ENCODE measurements at places on chromosomes 7 and 10.

GRCh38 chr10:107071301-107071700 lies 93.2 kb downstream of the SORCS1 start:
- no peak for DNase-seq

DNA sequence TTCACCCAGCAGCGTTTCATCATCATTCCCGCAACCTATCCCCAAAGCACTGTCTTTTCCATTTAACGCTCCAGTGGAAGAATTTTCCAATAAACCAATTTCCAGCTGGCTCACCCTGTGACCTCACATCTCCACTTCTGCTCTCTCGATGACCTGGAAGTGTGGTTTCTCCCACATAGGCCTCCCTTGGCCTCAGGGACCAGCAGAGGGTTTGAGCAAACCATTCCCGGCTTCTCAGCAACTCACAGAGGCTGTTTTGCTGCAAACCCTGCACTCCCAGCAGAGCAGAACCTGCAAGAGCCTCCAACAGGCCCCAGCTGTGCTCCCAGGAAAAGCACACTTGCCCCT lies 523.0 kb upstream of the FOXK1 start:
- no peak for DNase-seq

DNA sequence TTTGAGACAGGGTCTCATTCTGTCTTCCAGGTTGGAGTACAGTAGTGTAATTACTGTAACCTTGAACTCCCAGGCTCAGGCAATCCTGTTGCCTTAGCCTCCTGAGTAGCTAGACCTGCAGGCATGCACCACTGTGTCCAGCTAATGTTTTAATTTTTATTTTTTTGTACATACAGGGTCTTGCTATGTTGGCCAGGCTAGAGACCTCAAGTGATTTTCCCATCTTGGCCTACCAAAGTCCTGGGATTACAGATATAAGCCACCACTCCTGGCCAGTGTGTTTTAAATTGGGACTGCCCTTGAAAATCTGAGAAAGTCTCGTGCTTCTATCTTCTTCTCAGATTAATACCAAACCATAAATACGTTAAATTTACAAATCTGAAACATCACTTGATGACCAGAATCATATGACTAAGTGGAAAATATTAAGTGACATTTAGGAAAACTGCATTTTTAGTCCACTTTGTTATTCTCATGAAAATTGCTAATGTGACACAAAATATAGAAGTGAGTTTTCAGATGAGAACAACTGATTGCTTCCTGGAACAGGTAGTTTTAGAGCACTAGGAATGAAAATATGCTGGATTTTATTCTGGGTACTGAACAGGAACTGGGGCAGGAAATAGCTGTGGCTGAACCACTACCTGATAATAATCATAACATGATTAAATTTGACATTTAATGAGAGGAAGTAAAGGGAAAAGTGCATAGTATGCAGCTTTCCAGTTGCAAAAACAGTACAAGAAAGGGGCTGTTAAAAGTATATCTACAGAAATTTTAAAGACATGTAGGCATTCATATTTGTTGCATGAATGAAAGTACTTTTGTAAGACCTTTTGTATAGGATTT lies 4.2 kb downstream of the PHTF2 start:
- no peak for DNase-seq

DNA sequence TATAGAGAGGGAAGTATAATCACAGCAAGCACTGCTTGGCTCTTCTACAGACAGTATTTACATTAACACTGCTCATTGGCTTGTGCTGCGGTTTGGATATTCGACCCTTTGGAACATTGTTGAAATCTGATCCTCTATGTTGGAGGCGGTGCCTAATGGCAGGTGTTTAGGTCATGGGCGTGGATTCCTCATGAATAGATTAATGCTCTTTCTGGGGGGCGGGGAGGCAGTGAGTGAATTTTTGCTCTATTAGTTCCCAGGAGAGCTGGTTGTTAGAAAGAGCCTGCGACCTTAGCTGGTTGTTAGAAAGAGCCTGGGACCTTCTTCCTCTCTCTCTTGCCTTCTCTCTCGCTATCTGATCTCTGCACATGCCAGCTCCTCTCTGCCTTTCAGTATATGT lies 77.3 kb upstream of the SVIL start:
- no peak for DNase-seq

GRCh38 chr7:101814991-101815825 lies 2.2 kb upstream of the CUX1 start:
- DNase-seq = peak; percentile 45

GRCh38 chr7:154696556-154696955 lies 306.4 kb downstream of the PAXIP1 start:
- DNase-seq = no peak

GRCh38 chr7:20200361-20200760 lies 16.8 kb downstream of the MACC1 start:
- DNase-seq = no peak

DNA sequence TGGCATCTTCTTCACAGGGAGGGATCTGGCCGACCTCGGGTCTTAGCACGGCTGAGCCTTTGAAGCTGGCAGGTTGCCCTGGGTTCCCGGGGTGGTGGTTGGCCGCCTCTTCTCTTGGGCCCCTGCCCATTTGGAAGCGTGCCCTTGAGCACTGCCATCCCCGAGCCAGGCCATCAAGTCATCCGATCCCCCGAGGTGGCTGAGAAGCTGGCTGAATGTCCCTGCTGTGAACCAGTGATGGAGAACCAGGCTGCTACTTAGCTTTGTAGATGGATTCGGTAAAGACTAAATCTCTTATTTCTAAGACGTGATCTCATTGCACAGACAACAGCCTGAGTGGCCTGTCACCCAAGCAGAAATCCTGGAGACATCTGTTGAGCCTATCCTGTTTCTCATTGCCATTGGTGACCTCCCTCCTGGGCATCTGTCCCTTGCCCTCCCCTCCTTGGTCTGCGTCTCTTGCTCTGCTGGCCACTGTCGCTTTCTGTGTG lies 74.3 kb downstream of the GRK5 start:
- DNase-seq = no peak

GRCh38 chr7:75849573-75849972 lies 29.3 kb upstream of the RHBDD2 start:
- no peak for DNase-seq

DNA sequence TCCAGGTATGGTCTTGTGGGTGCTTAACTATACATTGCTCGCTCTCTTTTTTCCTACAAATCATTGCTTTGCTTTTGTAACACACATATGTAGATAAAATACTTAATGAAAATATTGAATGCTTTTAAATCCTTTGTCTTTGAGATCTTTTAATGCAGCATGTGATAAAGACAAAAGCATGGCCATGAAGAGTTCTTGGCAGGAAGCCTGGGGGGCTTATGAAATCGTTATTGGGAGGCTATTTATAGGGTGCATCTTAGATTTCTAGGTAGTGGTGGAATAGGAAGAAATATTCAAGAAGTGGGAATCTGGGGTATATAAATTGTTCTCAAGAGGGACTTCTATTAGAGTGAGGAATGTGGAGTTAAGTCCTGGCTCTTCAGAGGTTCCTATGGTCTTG lies 21.9 kb downstream of the UBE2D1 start:
- DNase-seq = no peak

- no peak for DNase-seq
These were observed 1.2 kb downstream of the CFTR start for GRCh38 chr7:117480978-117481377.

DNA sequence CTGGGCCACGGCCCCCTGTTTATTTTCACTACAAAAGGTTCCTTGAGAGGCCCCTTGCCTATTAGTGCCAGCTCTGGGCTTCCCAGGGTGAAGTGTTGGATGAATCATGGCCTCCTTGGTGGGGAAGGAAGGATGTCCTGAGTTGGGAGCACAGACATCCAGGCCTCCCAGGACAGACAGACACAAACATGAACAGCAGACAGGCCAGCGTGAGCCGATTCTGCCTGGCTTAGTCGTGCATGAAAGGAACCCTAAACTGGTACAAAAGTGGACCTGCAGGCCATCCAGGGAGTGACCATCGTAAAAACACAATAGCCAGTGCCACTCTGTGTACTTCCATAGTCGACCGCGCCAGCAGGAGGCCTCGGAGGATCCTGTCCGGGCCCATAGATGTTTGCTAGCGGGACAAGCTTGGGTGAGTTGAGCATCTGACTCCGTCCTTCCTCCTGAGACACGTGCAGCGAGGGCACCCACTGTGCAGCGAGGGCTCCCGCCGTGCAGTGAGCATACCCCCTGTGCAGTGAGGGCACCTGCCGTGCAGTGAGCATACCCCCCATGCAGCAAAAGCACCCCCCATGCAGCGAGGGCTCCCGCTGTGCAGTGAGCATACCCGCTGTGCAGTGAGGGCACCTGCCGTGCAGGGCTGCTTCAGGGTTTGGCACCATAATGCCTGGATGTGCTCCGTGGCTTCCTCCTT lies 51.3 kb upstream of the PRKAR1B start:
- DNase-seq = no peak

- DNase-seq = no peak
These were observed 61.9 kb downstream of the KLHDC10 start for GRCh38 chr7:130131964-130132875.

GRCh38 chr10:48457949-48458661 lies 146.8 kb downstream of the ARHGAP22 start:
- DNase-seq = no peak

DNA sequence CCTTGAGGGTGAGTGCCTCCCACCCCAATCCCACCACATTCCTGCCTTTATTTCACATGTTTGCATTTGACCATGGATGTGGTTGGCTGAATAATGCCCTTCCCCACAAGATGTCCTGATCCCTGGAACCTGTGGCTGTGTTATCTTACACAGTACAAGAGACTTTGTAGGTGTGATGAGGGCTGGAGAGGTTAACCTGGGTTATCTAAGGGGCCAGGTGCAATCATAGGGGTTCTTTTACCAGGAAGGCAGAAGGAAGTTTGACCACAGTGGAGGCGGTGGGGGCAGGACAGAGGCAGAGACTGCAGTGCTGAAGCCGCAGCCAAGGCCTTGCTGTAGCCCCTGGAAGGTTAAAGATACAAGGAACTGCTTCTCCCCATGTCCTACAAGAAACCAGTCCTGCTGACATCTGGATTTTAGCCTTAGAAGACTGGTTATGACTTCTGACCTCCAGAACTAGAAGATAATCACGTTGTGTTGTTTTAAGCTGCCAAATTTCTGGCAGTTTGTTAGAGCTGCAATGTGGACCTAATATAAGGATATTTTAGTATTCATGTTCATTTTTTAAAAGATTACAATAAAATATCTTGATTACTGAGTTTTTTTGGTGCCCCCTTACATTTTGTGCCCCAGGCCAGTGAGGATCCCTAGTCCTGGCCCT lies 136.6 kb downstream of the ARHGAP22 start:
- no peak for DNase-seq

DNA sequence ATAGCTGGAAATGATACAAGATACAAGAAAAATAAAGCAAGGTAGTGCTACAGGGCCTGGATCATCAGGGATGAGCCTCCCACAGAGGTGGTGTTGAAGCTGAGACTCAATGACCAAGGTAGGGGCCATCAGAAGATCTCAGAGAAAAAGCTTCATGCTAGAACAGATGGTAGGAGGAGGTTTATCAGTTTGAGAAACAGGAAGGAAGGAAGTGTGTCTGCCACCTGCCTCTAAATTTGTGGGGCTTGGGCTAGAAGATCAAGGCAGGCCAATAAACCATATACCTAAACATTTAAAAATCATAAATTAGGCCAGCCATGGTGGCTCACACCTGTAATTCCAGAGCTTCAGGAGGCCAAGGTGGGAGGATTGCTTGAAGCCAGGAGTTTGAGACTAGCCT lies 410.8 kb upstream of the PRKCQ start:
- DNase-seq = no peak

- no peak for DNase-seq
These were observed 126.0 kb downstream of the CHN2 start for GRCh38 chr7:29320577-29320976.

DNA sequence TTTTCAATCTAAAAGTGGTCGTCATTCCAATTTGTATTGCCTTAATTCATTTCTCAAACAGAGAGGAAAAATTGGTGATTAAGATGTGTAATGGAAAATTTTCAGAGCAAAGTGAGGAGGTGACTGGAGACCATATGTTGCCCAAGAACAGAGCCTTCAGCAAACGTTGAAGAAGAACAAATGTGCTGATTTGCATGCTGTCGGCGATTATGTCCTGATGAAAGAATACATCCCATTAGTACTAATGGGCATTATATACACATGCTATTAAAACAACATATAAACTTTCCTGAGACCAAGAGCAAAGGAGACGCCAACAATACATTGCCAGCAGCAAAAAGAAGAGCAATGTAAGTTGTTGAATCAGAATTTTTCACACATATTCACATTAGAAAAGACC lies 100.0 kb upstream of the ARID5B start:
- no peak for DNase-seq

DNA sequence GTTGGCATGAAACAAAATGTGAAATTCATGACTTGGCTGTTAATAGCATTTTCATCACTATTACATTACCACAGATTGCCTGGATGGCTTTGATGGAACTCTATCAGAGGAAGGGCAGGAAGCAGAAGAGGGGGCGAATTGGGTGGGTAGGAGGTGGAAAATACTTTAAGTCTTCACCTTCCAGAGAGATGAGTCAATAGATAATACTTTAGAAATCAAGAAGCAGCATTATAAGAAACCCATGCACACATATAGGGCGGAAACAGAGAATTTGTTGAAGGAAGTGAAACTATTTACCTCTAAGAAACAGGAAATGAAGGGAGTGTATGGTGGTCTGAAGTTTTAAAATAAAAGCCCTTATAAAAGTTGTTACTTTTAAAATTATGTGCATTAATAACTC lies 152.1 kb upstream of the TARP start:
- no peak for DNase-seq

- no peak for DNase-seq
These were observed 22.9 kb downstream of the BTBD16 start for GRCh38 chr10:122293961-122294380.

DNA sequence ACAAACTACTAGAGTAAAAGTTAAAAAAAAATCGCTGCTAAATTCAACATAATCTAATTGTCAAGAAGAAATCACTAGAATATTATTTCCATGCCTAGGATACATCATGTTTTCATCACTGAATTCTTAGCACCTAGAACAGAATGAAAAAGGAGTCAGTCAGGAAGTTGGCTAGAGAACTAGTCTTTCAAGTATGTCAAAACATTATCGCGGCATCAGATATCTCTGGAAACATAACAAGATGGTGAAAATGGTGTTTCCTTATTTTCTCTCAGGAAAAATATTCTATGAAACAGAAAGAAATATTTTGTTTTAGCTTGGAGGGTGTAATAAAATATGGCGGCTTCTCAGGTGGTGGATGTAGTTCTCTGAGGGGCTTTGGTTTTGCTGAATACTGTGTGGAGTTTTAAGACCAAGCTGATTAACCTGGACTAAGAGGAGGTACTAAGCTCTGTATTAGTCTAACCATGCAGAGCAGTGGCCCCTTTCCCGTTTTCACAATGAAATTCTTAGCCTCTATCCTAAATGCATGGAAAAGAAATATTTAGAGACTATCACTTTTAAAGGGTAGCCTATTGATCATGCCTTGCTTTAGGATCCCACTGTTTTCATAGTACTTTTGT lies 205.6 kb downstream of the MDFIC start:
- no peak for DNase-seq

DNA sequence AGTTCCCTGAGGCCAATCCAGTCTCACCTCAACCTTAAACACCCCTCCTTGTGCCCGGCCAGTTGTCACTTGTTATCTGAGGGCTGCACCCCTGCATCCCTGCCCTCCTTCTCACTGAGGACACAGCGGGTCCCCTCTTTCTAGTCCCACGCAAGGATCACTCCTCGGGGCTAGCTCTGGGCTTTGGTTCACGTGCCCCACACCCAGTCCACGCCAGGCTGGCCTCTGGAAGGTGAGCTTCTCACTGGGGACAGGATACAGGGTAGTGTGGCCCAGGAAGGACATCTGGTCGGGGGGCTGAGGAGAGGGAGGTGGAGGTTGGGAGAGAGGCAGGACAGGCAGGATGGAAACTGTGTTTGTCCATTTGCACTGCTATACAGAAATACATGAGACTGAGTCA lies 25.5 kb downstream of the UPP1 start:
- DNase-seq = no peak

GRCh38 chr10:28054228-28054860 lies 55.5 kb upstream of the ODAD2 start:
- no peak for DNase-seq
